ENCODE measurements at places on chromosomes 6 and 20.

GRCh38 chr20:39489986-39490560, 527.9 kb downstream of the DHX35 start:
- no peak for DNase-seq

GRCh38 chr6:43944908-43945767, 175.1 kb downstream of the VEGFA start:
- DNase-seq, result no peak

DNA sequence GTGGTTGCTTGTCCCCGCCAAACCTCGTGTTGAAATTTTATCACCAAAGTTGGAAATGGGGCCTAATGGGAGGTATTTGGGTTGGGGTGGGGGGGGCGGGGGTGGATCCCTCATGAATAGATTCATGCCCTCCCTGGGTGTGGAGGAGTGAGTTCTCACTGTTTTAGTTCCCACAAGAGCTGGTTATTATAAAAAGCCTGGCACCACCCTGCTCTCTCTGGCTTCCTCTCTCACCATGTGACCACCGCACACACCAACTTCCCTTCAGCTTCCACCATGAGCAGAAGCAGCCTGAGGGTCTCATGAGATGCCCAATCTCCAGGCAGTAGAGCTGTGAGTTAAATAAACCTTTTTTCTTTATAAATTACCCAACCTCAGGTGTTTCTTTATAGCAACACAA, 111.3 kb downstream of the PRDM1 start:
- no peak for DNase-seq

- DNase-seq, result no peak
These were observed 95.8 kb upstream of the IRAK1BP1 start for GRCh38 chr6:78771586-78771985.

DNA sequence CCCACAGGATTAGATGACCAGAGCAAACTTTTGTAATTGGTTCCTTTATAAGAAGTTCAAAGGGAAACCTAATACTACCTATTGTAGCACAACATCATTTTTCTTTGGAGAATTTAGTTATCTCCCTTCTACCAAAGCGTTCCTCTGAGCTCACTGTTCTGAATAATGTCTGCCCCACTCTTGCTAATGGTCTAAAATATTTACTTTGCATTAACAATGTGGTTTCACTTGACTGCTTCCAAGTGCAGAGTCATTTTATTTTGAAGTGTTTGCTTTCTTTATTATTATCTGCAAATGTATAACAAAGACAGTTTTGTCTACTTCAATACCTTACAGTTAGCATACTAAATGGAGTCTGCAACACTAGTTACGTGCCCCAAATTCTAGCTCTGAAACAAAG, 15.0 kb downstream of the TRAPPC3L start:
- DNase-seq, result no peak

DNA sequence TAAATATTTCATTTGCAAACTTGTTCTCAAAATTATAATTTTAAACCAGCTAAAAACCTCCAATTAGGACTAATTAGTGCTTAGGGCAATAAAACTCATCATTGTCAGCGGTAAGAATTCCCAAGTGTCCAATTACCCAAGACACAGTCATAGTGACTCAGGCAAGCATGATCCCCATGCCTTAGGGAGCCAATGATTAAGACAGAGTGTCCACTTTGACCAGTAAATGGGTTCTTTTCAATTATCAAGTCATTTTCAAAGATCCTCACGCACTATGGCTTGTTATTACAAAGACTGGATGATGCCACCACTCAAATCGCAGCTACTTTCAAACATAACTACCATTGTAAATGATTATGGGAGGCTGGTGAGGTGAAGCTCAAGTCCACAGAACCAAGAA, 114.0 kb downstream of the BFSP1 start:
- no peak for DNase-seq

- DNase-seq, result no peak
These were observed 670 bp upstream of the COL11A2 start for GRCh38 chr6:33192671-33193602.

- DNase-seq, result no peak
These were observed 258.2 kb upstream of the NT5E start for GRCh38 chr6:85191656-85192055.

DNA sequence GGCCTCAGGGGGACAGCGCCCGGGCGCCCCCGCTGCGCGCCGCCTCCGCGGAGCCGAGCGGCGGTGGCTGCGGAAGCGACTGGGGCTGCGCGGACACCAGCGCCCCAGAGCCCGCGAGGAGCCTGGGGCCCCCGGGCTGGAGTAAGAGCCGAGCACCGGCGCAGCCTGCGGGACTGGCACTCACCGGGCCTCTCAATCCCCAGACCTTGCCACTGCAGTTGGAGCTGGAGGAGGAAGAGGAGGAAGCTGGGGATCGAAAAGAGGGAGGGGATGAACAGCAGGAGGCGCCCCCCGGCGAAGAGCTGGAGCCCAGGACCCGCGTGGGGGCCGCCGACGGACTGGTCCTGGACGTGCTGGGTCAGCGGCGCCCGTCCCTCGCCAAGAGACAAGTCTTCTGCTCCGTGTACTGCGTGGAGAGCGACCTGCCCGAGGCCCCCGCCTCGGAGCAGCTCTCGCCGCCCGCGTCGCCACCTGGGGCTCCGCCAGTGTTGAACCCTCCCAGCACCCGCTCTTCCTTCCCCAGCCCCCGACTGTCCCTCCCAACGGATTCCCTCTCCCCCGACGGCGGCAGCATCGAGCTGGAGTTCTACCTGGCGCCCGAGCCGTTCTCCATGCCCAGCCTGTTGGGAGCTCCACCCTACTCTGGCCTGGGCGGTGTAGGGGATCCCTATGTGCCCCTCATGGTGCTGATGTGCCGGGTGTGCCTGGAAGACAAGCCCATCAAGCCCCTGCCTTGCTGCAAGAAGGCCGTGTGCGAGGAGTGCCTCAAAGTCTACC, 590 bp downstream of the RNF217 start:
- DNase-seq, result no peak

GRCh38 chr6:25428758-25429317, 149.7 kb downstream of the CARMIL1 start:
- no peak for DNase-seq

- DNase-seq, result no peak
These were observed 20.0 kb downstream of the EDN3 start for GRCh38 chr20:59320426-59320825.

DNA sequence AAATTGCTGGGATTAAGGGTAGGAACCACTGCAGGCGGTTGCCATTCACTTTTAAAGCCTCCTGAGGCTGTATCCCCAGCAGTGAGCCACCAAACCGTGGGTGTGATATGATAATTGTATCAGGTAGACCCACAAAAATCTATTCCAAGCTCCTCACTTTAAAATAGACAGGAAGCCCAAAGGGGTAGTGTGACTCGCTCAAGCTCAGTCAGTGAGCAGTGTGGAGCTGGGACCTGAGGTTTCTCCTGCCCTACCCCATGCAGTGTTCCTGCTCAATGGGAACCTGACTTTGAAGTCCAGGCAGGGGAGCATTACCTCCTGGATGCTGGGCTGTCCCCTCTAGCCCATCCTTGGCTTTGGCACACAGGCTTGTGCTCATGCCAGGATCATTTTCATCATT, 14.9 kb upstream of the MAPRE1 start:
- DNase-seq, result no peak

- no peak for DNase-seq
These were observed 26.9 kb upstream of the STX11 start for GRCh38 chr6:144123421-144123820.

DNA sequence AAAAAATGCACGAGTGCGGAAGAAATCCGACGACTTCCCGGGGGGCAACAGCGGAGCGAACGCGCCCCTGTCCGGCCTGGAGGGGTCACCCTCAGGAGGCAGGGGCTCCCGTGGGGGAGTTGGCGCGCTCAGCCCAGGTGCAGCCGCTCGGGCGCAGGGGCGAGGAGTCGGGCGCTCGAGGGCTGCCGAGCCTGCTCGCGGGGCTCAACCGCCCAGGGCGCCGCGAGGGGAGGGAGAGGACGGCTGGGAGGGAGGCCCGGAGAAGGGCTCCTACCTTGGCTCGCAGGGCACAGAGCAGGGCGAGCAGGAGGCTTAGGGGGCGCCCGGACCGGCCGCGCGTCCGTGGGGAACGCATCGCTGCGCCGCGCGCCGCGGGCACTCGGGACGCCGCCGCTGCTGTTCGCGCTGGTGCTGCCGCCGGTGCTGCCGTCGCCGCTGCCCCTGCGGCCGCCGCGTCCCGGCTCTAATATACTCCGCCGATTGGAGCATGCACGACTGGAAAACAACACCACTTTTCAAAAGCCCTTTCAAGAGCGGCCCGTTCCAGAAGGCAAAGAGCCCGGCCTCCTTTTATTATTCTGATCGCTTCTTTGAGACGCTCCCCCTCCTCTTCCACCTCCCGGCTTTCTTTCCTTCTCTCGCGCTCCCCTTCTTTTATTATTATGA, 490 bp downstream of the JAG1 start:
- no peak for DNase-seq

DNA sequence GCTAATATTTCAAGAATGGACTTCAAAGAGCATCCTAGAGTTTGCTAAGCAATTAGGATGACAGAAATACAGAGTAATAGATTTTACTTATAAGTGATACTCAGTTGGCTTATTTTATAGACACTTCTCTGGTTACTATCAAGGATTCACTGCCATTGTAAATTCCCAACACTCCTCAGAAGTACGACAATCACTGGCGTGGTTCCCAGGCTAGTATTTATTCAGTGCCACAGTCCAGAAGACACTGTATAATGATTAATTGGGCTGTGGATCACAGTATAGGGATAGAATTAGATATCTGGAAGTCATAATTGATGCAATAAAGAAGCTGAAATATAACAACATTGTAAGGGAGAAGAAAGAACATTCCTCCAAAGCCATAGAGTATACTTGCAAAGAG, 15.7 kb downstream of the MANEA start:
- DNase-seq, result no peak

DNA sequence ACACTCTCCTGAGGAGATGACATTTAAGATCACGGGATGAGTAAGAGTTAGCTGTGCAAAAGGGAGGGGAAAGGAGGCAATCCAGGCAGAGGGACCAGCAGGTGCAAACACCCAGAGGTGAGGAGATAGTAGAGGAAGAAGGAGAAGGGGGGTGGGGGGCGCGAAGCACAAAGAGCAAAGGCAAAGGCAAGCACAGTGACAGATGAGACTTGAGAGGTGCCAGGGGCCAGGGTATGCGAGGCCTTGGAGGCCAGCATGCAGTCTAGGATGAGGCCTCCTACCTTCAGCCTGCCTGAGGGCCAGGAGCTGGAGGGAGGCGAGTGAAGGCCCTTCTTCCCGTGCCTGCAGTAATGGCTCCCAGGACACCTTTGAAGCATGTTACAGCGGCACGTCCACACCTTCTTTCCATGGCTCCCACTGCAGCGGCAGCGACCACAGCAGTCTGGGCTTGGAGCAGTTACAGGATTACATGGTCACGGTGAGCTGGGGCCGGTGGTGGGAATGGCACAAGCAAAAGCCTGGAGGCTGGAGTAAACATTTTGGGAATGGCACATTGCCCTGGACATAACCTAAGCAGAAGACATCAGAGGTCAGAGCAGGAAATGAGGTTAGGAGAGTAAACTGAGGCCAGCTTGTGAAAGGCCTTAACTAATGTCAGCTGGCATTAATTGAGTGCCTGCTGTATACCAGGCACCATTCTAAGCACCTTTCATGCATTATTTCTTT, 18.6 kb downstream of the CCM2L start:
- no peak for DNase-seq

DNA sequence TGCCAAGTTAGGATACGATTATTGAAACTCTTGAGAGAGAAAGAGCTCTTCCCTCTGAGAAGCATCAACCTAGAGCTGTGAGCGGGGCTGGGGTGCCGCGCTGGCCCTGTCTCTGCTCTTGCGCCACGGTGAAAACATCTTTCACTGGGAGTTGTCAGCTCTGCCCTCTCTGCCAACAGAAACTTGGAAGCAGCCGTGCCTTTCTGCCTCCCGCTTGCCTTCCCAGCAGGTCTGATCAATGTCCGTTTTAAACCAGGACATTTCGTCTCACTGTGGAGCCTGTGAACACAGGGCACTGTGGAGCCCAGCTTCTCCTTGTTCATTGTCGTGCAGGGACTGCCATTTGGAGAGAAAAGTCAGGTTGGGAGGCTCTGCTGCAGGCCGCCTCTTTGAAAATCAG, 249.2 kb upstream of the PMEPA1 start:
- no peak for DNase-seq

GRCh38 chr20:19322061-19322985, 109.9 kb downstream of the SLC24A3 start:
- DNase-seq, result no peak

GRCh38 chr20:8933381-8933807, 135.5 kb upstream of the PLCB4 start:
- DNase-seq, result no peak

GRCh38 chr6:89347825-89348224, 4.7 kb downstream of the UBE2J1 start:
- no peak for DNase-seq

DNA sequence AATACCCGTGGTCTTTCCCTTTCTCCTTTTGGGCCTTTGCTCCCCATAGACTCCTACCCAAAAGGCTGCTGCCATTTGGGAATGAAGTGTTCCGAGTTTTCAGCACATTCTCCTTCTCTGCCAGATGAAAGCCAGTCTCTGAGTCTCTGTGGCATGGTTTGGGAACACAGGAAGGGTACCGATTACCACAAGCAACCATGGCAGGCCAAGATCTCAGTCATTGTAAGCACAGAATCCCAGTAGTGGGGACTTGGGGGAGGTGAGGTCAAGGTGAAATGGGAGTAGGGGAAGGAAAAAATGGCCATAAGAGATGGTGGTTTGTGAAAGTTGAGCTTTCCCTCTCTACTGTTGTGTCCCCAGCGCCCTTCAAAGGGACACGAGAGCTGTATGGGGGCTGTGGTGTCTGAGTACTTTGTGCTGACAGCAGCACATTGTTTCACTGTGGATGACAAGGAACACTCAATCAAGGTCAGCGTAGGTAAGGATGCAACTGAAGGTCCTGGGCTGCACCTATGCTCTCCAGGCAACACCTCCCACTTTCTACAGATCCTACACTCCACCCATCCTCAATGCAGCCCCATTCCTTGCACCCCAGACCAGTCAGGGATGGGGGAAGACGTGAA, 4.1 kb downstream of the CFB start:
- no peak for DNase-seq

- no peak for DNase-seq
These were observed 16.7 kb downstream of the MAP3K5 start for GRCh38 chr6:136775548-136775947.

GRCh38 chr6:168297643-168298042, 21.9 kb downstream of the DACT2 start:
- no peak for DNase-seq

DNA sequence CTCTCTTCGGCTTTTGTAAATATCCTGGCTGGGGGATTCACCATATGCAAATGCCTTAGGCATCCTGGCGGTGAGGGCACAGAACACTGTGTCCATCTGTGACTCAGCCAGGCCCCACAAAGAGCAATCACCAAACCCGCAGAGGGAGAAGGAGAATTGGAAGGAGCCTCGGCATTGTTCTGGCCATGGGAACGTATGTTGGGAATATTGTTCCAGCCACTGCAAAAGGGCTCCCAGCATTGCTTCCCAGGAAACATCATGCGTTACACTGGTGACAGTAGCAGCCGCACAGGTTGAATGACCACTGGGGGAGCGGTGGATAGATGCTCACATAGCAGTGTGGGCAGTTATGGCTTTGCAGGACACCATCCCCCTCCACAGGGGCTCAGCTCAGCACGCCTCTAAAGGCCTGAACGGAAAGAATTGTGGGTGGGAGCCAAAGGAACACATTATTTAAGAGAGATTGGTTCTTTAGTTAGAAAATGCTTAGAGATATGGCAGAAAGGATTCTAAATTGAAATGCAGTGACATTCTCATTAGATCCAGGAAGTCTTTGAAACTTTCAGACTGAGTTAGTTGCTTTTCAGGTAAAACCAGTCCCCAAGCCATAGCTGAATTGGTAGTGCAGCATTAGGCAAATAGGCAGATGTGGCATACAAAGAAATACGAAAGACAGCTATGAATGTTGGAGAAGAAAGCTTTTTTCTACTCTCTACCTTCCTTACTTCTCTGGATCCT, 104.3 kb downstream of the RNF144B start:
- no peak for DNase-seq
